ENCODE measurements at places on chromosomes 2 and 18. TPM values are rescaled to one million over a fixed set of nuclear protein-coding genes. Genes with fewer than 3 reads are reported as not detected.

The CXCR1 gene
- not detected for total RNA-seq

DNA sequence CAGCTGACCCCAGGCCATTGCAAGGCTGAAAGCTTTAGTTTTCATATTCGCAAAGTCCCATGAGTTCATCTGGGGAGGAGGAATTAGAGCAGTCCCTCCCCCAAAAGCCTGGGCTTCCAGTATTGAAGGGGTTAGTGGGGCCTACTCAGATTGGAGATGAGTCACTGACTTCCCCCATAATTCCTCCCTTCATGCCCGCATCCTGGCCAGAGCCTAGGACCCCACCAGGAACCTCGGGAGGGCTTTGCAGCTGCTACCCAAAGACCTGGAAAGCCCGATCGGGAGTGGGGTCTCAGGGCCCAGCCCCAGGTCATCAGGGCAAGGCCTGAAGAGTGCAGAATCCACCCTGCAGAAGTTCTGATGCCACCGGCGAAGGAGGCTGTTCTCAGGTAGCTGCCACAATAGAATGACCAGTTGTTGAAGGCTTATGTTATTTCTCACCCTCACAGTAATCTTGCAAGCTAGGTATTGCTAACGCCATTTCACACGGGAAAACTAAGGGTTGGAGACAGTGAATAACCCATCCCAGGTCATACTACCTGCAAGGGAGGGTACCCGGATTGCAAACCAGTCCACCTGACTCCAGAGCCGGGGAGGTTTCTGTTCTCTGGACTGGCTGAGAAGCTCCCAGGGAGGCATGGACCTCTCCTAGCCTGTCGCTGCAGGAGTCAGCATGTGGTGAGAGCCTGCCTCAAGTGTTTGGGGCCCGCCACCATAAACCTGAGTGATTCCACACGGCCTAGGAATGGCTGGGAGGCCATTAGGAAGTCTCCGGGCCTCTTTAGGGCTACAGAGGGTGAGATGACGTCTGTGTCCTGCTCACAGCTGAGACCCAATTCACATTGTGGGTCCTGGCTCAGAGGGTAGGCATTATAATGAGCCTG is 5.8 kb upstream of the ARID5A start:
- no peak overlapping the region for H3K4me3 ChIP-seq
- no peaks in the 10 kb centered on the region for H3K36me3 ChIP-seq
- peaks cover 64% of the 10 kb centered on the region for H3K4me1 ChIP-seq
- H3K27ac ChIP-seq, result no peak overlapping the region
- no peak for DNase-seq
- H3K27me3 ChIP-seq, result peaks cover 5% of the 10 kb centered on the region

DNA sequence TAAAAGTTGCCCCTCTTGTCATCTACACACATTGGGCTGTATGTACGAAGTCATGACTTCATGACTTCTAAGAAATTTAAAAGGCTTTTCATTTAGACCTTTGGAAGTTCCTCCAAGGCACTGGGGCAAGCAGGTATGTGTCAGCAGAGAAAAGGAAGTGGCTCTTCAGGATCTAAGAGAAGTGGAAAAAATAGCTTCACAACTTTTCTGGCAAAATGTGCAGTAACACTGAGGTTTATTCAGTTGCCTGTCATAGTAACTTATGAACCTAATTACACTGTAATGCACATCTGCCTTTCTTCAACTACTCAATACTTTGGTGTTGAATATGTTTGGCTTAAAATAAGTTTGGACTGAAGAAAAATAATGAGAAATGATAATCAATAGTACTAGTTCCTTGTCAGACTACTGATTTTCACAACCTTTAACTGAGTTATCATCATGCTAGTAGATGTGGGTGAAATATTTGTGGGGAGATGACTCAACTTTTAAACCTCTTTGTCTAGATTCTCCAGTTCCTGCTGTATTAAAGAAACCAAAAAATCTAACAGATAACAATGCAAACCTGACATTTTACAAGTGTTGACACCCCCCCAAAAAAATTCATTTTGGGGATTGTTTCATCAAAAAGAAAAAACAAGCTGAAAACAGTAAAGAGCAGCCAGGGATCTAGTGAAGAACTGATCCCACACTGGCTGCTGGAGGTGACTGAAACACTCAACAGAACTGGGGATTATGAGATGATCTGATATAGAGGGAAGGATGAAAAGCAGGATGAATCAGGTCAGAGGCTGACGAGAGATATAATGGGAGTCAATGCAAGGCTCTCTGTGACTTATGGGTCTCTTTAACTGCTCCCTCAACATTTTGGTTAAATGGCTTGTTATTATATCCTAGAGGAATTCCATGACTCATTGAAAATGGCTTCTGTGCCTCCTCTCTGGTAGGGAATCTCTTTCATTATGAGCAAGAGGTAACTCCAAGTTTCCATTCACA is 84.6 kb downstream of the COLEC12 start:
- no peaks in the 10 kb centered on the region for H3K27me3 ChIP-seq
- no peak for DNase-seq

DNA sequence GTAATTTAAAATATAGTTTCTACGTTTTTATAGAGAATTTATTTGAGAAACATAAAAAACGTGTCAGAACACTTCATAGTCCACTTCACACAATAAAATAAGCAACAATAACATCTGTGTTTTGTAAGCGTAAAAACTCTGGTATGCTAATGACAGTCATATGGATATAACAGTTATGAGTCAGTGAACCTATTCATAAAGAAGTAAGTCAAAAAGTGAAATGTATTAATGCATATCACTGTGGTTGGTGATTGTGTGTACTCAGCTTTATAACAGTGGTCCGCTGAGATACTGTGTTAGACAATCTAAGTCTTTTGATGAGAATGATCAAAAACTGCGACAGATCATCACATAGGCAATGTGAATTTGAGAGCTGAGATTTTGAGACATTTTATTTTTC is 153.2 kb downstream of the WDR7 start:
- no peaks in the 10 kb centered on the region for H3K4me1 ChIP-seq
- H3K4me3 ChIP-seq, result no peak overlapping the region
- no peaks in the 10 kb centered on the region for H3K27me3 ChIP-seq
- H3K27ac ChIP-seq, result no peak overlapping the region
- peaks cover 7% of the 10 kb centered on the region for H3K36me3 ChIP-seq

DNA sequence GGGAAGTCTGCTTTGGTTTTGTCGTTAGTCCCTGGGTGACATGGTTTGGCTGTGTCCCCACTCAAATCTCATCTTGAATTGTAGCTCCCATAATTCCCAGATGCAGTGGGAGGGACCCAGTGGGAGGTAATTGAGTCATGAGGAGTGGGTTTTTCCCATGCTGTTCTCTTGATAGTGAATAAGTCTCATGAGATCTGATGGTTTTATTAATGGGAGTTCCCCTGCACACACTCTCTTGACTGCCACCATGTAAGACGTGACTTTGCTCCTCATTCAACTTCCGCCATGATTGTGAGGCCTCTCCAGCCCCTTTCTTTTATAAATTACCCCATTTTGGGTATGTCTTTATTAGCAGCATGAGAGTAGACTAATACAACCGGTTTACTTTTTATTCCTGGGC is 405.8 kb upstream of the ID2 start:
- DNase-seq, result no peak
- H3K27me3 ChIP-seq, result no peaks in the 10 kb centered on the region
- no peaks in the 10 kb centered on the region for H3K36me3 ChIP-seq
- peaks cover 11% of the 10 kb centered on the region for H3K4me1 ChIP-seq
- H3K27ac ChIP-seq, result no peak overlapping the region

DNA sequence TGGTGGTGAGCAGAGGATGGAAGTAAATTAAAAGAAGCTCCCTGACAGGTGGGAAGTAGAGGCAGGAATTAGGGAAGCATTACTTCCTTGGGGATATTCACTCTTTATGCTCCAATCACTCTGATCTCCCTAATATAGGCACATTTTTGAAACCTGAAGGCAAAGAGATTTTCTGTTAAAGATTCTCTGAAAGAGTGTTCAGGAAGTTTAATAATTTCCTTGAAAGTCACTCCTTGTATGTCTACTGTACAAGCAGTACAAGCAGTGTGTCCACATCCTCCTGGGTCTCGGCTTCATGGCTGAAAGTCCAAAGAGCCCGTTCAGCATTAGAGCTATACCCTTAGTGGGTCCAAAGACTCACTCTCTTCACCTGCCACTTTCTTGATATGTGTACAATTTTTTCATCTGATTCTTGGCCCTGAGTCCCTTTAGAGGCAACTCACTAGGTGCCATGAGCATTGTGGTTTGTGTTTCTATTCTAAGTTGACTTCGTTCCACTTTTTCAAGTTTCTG is 60.2 kb downstream of the AAK1 start:
- no peak overlapping the region for H3K4me3 ChIP-seq
- peaks cover 26% of the 10 kb centered on the region for H3K4me1 ChIP-seq
- H3K36me3 ChIP-seq, result no peaks in the 10 kb centered on the region
- H3K27me3 ChIP-seq, result no peaks in the 10 kb centered on the region
- DNase-seq, result no peak
- peak overlapping the region; percentile 2 for H3K27ac ChIP-seq

The LYPD1 gene
- total RNA-seq, result not detected

The PSTPIP2 gene
- 11.4 TPM for total RNA-seq

The ABCG8 gene
- total RNA-seq, result not detected

The CHRND gene
- not detected for total RNA-seq
